ENCODE measurements at places on chromosomes 6 and 20. TPM values are rescaled to one million over a fixed set of nuclear protein-coding genes. Genes with fewer than 3 reads are reported as not detected.

GRCh38 chr20:11337361-11338130, 580.1 kb upstream of the BTBD3 start:
- no peak for DNase-seq
- H3K4me3 ChIP-seq = no peak overlapping the region
- no peaks in the 10 kb centered on the region for H3K36me3 ChIP-seq
- H3K4me1 ChIP-seq = no peaks in the 10 kb centered on the region
- no peaks in the 10 kb centered on the region for H3K27me3 ChIP-seq

The FRMD1 gene
- total RNA-seq = not detected

- H3K27me3 ChIP-seq = no peaks in the 10 kb centered on the region
- no peak overlapping the region for H3K4me3 ChIP-seq
- H3K27ac ChIP-seq = no peak overlapping the region
- DNase-seq = no peak
- no peaks in the 10 kb centered on the region for H3K4me1 ChIP-seq
- H3K36me3 ChIP-seq = no peaks in the 10 kb centered on the region
Observed at GRCh38 chr6:51805517-51805916, 281.9 kb downstream of the PKHD1 start.

The CYP39A1 gene
- total RNA-seq = 7.5 TPM

The GNRH2 gene
- total RNA-seq = 27.0 TPM

- H3K4me1 ChIP-seq = no peaks in the 10 kb centered on the region
- no peaks in the 10 kb centered on the region for H3K27me3 ChIP-seq
- no peak for DNase-seq
- H3K4me3 ChIP-seq = no peak overlapping the region
Observed at GRCh38 chr6:102038964-102039363, 645.5 kb downstream of the GRIK2 start.

The PSORS1C2 gene
- not detected for total RNA-seq

DNA sequence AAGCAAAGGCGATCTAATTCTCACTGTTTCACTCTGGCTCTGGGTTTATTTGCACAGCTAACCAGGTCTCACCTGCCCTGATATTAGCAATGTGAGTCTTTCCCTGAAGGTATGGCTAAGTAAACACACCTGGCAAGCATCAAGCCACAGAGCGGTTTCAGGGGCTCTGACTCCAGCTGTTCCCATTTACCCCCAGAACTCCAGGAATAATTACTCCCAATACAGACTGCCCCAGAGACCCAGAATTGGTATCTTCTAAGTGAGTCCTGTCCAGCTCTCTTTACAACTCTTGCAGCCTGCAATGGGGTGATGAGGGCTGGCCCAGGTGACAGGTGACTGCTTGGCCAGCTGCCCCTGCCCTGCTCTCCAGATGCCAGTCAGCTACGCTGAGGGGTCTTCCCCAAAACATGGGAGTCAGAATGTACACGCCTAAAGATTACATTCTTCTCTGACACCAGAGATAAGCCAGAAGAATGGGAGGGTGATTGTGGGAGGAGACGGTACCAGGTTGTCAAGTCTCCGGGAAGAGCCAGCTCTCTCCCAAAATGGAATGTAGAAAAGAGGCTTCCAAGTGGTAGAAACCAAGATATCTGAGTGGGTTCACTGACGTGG, 4.9 kb upstream of the LRRN4 start:
- peak; percentile 38 for DNase-seq
- no peaks in the 10 kb centered on the region for H3K36me3 ChIP-seq
- peaks cover 20% of the 10 kb centered on the region for H3K4me1 ChIP-seq
- H3K27ac ChIP-seq = peak overlapping the region; percentile 75
- no peak overlapping the region for H3K4me3 ChIP-seq
